ENCODE measurements at places on chromosomes 1 and 21.

DNA sequence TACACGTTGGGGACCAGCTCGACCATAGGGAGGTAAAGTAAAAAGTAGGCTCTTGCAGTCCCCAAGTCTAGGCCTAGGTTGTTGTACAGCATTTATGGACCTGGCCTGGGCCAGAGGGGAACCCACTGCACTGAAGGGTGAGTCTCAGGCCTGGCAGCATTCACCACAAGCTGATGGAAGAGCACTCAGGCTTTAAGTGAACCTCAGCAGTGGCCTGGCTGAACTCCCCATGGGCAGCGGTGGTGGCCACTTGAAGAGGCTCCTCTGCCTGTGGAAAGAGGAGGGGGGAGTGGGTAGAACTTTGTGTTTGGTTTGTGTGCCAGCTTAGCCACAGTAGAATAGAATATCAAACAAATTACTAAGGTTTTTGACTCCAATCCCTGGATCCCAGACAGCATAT, 176.2 kb upstream of the PRMT6 start:
- no peak for DNase-seq

DNA sequence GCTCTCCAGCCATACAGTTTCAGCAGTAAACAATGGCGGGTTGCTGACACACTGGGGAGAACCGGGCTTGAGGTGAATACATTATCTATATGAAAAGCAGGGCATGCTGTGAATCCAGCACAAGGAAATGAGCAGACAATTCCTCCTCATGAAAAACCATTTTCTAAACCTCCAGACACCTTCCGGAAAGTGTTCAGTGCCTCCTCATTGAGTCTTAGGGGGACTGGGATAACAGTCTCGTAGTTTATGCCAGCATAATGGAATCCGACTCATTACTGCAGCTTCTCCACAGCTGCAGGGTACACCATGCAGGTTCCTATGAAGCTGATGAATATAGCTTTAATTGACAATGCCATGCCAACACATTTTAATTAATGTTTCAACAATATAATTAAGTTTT, 284.1 kb downstream of the BACH1 start:
- DNase-seq: no peak

DNA sequence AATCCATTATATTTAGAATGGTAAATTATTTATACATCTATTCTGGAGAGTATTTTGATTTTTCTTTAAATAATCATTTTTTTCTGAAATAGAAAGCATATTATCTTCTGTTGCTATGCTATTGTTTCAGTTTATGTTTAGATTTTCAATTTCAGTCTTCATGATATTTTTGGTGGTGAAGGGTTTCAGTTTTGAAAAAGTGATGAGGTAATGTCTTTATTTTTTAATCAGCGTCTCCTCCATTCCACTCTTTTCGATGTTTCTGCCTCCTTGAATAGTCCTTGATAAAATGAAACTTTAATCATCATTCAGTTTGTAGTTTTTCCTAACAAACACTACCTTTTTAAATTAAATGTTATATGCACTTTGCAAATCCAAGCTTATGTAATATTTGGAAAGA, 428.6 kb downstream of the PTPRC start:
- DNase-seq: no peak

DNA sequence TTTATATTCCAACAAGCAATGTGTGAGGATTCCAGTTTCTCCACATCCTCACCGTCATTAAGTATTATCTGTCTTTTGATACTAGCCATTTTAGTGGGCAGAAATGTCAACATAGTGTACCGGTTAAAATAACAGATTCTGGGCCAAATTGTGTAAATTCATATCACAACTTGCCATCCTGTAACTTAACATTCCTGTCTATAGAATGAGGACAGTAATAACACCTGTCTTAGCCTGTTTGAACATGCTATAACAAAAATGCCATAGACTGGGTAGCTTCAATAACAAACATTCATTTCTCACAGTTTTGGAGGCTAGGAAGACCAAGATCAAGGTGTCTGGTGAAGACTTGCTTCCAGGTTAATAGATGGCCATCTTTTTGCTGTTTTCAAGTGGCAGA, 491.1 kb downstream of the PTBP2 start:
- no peak for DNase-seq

- DNase-seq: no peak
Measured at GRCh38 chr1:119394085-119394484, 20.9 kb upstream of the HSD3B2 start.

- peak; percentile 21 for DNase-seq
Measured at GRCh38 chr21:42653231-42654061, at the start of gene PDE9A. TSS of gene PDE9A (plus strand) at chr21:42653621. CDS start at chr21:42653815, 194 bp downstream.

- DNase-seq: no peak
Measured at GRCh38 chr21:26082549-26082948, 88.0 kb downstream of the APP start.

DNA sequence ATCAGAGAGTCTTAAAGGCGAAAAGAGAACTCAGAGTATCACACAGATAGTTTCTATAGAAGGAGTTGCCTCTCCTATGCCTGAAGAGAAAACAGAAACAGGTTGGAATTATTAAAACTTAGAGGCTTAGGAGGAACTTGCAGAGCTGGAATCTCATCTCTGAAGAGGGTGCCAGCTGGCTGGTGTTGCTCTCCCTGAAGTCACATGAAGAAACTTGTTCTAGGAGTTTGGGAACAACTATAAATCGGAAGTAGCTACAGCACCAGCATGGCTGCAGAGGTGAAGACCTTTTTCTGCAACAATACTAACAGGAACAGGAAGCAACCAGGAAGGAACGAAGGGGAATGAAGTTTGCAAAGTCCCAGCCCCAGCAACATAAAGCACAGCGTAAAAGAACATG, 35.8 kb downstream of the FMO3 start:
- DNase-seq: no peak

GRCh38 chr1:119160866-119161265, 20.4 kb upstream of the WARS2 start:
- DNase-seq: no peak

DNA sequence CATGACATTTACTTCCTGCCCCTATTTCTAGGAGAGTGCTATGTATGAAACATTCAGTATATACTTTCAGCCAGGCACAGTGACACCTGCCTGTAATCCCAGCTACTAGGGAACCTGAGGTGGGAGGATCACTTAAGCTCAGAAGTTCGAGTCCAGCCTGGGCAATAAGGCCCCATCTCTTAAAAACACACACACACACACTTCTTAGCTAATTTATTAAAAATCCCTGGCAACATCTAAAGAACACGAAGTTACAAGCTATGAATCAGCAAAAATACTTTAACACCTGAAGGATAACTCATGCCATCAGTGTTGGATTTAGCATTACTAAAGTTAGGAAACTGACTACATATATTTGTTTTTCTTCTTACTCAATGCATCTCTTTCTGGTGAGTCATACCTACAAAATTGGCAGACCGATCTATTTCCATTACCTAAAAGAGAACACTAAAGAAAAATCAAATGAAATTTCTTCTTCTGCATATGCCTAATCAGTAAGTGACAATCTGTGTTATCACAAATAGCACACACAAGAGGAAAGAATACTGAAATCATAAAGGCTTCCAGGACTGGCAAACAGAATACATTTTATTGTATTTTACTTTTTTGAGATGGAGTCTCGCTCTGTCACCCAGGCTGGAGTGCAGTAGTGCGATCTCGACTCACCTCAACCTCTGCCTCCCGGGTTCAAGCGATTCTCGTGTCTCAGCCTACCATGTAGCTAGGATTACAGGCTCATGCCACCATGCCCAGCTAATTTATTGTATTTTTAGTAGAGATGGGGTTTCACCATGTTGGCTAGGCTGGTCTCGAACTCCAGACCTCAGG, 41.4 kb downstream of the RNF115 start:
- peak; percentile 82 for DNase-seq

- no peak for DNase-seq
Measured at GRCh38 chr1:229158341-229158921, 112.5 kb upstream of the RAB4A start.

GRCh38 chr1:50422946-50423669, at the start of gene DMRTA2:
TSS of gene DMRTA2 (minus strand) at chr1:50423443. CDS start at chr1:50421536, 1,907 bp downstream.
- peak; percentile 87 for DNase-seq

GRCh38 chr1:171372418-171373084, 58.6 kb downstream of the FMO4 start:
- no peak for DNase-seq

- no peak for DNase-seq
Measured at GRCh38 chr1:78370779-78371482, 119.8 kb upstream of the PTGFR start.

DNA sequence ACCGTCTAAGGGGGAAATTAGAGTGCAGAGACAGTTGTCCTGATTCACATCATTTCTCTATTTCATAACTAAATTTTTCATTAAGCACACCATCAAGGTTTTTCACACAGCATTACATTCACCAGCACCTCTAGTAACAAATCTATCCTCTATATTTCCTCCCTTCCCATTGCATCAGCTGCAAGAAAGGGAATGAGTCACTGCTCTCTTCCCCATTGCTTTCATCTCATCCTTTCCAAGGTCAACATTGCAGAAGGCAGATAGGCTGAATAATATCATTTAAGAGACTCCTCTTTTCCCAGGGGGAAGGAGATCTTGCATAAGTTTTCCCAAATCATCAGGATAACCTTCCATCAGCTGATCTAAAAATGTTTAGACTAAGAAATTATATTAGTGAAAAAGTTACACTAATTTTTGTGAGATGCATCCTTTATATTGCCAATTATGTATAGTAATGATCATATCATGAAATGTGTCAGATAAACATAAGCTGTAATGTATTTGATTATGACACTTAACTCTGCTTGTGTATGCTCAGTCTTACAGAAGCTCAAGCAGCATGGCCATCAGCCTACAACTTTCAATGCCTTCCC, 4.3 kb downstream of the INTS7 start:
- DNase-seq: peak; percentile 54

DNA sequence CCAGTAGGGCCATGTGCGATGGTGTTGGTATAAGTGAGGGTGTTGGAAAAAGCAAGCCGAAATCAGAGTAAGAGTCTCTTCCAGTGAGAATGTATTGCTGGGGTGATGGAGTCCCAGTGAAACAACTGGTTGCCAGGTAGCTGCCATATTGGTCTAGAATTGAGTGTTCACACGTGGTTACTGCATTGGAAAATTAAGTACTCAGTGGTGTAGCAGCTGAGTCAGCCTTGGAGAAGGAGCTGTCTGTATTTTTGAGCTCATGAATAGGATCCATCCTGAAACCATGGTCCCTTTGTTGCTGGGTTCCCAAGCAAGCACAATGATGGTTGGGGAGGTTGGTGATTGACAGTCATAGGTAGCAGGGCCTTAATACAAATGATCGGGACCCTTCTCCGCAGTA, 235.3 kb downstream of the DYRK1A start:
- no peak for DNase-seq
